Head of caudate nucleus (tissue), 42 donors: ENCODE measurements at places on chromosomes 16 and 17.

DNA sequence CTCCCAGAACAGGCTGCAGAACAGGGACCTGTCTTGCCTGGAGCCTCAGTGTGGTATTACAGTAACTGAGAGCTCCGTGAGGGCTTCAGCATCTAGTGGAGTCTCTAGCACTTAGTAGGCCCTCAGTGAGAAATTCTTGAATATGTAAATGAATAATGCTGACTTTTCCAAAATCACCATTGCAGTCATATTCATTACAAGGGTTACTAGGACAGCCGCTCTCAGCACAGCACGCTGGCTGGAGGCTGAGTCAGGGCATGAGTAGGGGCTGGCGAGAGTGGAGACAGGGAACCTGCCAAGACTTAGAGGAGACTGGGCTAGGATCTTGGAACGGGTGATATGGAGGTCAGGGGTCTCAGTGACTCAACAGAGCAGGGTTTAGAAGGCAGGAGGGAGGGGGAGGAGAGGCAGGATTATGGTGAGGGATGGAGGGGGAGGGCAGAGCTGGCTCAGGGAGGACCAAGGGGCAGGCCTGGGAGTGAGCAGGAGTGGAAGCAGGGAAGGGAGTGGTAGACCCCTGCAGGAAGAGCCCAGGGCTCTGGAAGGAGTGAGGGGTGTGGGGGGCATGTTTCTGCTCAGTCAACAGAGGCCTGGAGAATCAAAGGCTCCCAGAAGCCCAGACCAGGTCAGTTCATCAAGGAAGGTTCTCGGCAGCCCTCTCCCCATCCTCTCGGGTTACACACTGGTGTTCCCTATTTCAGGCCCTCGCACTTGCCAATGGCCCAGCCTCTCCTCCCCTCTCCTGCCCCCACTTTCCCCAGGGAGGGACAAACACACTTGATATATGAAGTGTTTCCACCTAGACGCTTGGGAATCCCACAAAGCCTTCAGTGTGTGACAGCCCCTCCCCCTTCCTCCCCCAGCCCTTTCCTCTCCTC, 42.3 kb downstream of the FZD2 start:
- peak; percentile 25 for DNase-seq

DNA sequence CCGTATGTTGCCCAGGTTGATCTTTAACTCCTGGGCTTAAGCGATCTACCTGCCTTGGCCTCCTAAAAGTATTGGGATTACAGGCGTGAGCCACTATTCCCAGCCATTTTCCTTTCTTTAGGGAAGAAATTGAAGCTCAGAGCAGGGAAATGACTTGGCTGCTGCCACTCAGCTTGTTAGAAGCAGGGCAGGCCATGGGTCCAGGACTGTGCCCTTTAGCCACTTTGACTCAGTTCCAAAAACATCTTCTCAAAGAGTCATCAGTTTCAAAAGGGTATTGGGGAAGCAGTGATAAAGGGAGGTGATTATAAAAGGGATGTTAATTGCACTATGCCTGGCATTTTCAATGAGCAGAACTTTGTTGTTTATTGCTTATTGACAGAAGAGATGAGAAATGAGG, 402.8 kb downstream of the SNX29 start:
- DNase-seq, result no peak

- DNase-seq, result no peak
These were observed 185.4 kb upstream of the CDH11 start for GRCh38 chr16:65307286-65307685.

DNA sequence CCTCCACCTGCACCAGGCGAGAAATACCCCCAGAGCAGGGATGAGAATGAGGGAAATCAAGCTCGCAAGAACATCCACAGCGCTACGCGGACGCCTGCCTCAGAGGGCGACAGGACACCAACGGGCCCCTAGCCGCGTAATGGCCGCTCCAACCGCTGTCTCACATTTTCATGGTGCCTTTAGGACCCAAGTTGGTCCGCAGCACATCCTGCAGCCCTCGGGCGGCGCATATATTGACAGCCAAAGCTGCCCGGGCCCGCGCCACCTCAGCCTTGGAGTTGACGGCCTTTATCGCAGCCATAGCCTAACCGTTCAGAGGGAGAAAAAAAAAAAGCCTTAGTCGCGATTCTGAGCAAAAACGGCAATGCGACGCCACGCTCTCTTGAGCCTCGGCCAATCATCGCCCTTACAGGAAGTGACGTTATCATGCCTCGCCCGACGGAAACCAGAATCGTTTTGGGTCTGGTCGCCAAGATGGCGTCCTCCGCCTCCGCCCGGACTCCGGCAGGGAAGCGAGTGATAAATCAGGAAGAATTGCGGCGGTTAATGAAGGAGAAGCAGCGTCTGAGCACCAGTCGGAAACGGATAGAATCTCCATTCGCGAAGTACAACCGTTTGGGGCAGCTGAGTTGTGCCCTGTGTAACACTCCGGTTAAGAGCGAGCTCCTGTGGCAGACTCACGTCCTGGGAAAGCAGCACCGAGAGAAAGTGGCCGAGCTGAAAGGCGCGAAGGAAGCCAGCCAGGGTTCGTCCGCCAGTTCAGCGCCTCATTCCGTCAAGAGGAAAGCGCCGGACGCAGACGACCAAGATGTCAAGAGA, at the start of the genes CCT6B and ZNF830:
Gene CCT6B (minus strand): TSS at position 368 of the 819 bp plus-strand sequence. CDS start 67 bp downstream, at position 301.
Gene ZNF830 (plus strand): TSS at position 448 of the 819 bp plus-strand sequence. CDS start 27 bp downstream, at position 475.
- peak; percentile 91 for DNase-seq

- DNase-seq, result no peak
These were observed 835 bp downstream of the FBXL16 start for GRCh38 chr16:704552-705380.

DNA sequence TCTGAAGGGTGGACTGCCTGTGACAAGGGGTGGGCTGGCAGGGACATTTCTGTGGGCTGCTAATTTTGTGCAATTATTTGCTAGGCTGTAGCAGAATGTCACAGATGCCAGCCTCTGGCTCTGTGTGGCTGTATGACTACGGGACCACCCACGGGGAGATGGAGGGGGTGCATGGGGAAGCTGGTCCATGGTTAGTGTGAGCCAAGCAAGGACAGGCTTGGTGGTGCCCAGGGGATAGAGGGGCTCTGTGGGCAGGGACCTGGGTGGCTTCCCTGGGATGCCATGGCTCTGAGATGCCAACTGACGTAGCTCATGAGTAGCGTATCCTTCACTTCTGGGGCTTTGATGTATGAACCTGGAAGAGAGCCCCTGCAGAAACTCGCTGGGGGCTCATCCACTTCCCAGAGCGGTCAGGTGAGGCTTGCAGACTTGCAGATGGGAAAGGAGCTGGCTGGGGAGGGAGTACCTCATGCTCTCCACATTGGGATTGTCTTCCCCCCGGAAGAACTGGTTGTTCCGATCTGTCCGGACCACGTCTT, 87.2 kb downstream of the TBC1D16 start:
- DNase-seq, result no peak

DNA sequence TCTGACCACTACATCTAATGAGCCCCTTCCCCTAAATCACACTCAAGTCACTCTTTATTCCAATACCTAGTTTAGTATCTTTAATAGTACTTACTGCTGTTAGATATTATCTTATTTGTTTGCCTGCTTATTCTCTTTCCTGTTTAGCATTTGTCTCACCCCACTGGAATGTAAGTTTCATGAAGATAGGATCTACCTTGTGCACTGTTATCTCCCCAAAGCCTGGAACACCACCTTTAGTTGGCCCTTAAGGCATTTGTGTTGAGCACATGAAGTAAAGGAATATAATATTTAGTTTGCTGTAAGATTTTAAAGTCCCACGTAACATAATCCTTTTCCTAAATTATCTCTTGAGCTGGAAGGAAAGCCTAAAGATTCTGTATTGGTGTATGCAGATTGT, 50.2 kb downstream of the VPS35L start:
- no peak for DNase-seq

- no peak for DNase-seq
These were observed 1418.8 kb downstream of the CDH11 start for GRCh38 chr16:63702981-63703590.

- no peak for DNase-seq
These were observed 125.4 kb downstream of the MAP2K6 start for GRCh38 chr17:69539781-69540319.

- no peak for DNase-seq
These were observed 50.1 kb downstream of the NF1 start for GRCh38 chr17:31144836-31145235.
